ENCODE measurements at places on chromosomes 16 and 17.

GRCh38 chr16:600781-601180, 10.9 kb downstream of the RAB40C start:
- DNase-seq: no peak

DNA sequence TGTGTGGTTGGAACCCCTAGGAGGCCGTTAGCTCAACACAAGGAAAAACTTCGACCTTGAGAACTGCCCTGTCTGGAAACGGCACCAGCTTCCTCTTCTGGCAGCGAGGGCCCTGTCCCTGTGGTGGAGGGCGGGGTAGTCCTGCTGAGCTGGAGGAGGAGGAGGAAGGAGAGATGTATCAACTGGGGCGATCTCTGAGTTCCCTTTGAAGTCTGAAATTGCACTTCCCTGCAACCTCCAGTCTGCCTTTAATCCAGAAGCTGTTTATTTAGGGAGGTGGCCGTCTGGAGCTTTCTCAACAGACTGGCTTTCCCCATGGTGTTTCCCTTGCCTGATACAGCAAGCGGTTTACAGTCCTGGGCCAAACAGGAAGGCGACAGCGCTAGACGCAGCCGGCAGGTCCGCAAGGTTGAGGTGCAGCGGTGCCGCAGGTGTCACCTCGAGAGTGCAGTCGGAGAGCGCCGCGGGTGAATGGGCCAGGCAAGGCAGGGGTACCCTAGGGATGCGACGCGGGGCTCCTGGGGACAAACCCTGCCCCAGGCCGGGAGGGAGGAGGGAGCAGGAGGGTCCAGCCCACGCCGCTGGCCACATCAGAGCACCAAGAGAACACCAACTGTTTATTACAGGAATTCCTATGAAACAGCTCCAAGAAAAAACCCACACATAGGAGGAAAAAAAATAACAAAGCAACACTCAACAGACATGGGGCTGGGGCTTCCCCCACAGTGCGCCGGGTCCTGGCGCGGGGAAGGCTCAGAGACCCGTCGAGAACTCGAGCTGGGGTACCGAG, 11.4 kb upstream of the MRPS23 start:
- peak; percentile 77 for DNase-seq

DNA sequence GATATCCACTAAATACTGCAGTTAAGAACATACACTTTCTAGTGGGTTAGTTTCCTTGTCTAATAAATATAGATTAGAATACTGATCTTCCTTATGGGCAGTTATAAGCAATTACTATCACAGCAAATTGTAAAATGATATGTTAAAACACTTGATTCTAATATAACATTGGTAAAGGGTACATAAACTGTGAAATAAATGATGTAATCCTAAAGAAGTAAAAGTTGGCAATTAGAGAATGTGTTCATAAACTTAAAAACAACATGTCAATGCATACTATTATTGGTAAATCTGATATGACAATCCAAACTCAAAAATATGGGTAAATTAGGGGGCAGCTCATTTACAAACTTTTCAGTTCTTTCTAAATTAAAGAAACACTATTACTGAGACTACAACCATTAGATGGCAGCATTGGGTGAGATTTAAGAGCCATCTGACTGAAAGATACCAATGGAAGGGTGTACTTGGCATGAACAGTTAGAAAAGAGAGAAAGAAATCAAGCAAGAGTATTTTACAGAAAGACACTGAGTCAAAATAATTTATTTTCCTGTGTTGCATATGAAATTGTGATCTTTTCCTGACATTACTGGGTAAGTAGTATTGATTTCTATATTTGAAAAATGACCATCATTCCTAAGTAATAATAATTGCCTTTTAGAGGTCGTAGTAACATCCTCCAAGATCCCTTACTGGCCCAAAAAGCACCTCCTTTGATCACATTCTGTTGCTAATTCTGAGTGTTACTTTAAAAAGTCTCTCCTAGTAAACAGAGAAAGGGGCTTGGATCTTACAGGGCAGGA, 119.6 kb downstream of the SPAG9 start:
- peak; percentile 61 for DNase-seq

- no peak for DNase-seq
Measured at GRCh38 chr17:2178798-2179501, 124.0 kb downstream of the HIC1 start.

DNA sequence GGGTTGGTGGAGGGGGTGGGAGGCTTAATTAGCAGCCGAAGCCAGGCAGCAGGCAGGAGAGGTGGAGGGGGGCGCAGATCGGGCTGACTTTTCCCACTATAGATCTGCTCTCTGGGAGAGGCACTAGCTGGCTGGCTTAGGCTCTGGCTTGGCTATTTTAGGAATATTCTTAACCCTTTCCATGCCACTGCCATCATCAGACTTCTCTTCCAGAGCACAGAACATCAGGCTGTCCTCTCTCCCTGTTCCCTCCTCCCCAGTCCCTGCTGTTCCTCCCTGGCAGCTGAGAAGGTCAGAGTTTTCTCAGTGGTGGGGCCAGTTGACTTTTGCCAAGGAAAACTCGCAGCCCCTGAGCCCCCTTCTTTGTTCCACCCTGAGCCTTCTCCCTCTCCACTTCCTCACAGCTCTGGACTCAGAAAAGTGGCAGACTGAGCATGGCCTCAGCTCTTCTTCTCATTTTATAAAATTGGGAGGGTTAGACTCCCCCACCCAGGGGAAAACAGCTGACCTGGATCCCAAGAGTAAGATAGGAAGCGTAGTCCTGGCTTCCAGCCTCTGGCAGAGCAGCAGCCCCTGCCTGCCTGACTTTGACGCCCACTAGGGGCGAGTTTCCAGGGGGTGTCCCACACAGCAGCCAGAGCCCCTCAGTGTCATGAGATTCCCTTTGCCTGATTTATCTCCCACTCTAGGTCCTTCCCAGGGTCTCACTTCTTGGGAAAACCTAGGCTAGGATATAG, 9.9 kb upstream of the C1QL1 start:
- no peak for DNase-seq

GRCh38 chr17:2542456-2542855, 30.8 kb upstream of the METTL16 start:
- DNase-seq: no peak

GRCh38 chr16:73053364-73054124, 5.6 kb upstream of the ZFHX3 start:
- DNase-seq: peak; percentile 72

- no peak for DNase-seq
Measured at GRCh38 chr16:14337303-14338191, 266.4 kb downstream of the MRTFB start.

DNA sequence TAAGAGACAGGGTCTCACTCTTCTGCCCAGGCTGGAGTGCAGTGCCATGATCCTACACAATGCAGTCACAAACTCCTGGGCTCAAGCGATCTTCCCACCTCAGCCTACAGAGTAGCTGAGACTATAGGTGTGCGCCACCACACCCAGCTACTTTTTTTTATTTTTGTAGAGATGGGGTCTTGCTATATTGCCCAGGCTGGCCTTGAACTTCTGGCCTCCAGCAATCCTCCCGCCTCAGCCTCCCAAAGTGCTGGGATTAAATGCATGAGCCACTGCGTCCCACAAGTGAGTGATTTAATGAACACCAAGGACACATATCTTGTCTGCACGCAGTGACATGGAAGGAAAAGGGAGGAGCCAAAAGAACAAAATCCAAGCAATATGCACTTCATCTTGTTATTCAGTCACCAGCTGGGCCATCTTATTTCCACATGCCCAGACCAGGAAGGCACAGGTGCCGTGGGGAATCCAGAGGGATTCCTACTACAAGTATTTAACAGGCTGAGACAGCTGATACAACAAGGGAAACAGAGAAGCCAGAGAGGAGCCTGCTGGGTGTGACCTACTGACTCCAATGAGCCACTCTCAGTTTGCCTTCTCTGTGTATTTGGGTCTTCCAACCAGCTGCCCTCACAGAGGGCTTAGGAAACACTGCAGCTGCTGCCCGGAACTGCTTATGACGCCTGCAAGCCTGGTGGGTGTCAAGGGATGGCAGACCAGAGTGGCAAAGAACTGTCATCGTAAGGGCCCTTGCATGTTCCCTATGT, 17.0 kb downstream of the LSM12 start:
- no peak for DNase-seq

DNA sequence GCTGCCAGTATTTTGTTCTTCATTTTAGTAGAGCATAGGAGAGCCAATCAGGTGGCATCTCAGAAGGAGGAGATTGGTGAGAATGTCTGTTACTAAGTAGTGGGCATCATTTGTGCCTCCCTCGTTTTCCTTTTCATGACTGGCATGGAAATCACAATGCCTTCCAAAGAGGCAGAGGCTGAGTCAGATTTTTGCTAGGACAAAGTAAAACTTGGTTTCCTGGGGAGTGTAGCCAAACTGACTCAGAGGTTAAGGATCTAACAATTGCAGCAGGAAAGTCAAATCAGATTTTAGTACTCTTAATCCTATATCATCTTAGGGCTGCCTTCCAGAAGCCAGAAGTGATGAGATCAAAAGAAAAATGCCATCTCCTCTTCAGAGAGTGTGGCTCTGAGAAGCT, 138.7 kb downstream of the ANKFN1 start:
- DNase-seq: peak; percentile 87

GRCh38 chr17:72381597-72382397, 261.0 kb downstream of the SOX9 start:
- no peak for DNase-seq

GRCh38 chr17:41103896-41104295, 1.3 kb upstream of the KRTAP4-9 start:
- no peak for DNase-seq

- DNase-seq: no peak
Measured at GRCh38 chr16:57677622-57678369, 9.7 kb downstream of the ADGRG3 start.

DNA sequence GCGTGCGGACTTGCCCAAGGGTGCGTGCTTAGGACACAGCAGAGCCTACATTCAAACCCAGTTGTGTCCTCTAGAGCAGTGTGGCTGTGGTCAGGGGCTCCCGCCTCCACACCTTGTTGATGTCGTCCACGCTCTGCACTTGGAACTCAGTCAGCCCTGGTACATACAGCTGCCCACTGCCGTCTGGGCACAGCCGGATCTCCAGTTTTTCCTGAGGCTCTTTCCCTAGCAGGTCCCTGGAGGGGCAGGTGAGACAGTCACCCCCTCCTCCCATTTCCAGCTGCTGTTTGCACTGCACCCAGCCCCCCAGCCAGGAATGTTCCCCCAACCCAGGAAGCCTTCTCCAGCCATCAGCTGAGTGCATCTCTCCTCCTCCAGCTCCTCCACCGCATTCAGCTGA, 25.7 kb downstream of the KATNB1 start:
- DNase-seq: no peak

DNA sequence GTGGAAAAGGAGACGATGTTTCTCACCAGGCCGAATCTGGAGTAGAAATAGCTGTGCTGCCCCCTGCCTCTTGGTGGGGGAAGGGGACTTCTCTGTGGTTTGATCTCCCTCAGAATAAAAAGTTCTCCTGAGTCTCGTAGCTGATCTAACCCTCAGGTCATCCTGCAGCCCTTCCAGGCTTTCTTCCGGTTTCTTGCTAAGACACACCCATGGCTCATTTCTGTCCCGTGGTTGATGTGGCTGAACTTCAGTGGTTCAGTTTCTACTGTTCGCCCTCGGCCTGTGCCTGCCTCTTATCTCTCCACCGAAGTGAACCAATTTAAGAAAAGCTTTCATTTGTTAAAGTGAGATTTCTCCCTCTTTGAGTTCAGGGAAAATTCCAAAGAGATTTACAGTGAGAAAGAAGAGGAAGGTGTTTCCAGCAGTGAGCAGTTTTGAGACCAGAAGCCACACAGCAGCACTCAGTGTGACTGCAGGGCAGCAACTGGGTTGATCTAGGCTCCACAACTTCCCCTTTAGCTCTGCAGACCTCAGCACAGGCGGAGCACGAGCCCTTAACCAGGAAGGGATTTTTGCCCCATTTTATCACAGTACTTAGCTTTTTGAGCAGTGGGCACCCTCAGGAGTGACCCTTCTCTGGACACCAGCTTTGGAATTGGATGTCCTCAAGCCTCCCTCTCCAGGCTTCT, 34.9 kb upstream of the CACNG5 start:
- no peak for DNase-seq

DNA sequence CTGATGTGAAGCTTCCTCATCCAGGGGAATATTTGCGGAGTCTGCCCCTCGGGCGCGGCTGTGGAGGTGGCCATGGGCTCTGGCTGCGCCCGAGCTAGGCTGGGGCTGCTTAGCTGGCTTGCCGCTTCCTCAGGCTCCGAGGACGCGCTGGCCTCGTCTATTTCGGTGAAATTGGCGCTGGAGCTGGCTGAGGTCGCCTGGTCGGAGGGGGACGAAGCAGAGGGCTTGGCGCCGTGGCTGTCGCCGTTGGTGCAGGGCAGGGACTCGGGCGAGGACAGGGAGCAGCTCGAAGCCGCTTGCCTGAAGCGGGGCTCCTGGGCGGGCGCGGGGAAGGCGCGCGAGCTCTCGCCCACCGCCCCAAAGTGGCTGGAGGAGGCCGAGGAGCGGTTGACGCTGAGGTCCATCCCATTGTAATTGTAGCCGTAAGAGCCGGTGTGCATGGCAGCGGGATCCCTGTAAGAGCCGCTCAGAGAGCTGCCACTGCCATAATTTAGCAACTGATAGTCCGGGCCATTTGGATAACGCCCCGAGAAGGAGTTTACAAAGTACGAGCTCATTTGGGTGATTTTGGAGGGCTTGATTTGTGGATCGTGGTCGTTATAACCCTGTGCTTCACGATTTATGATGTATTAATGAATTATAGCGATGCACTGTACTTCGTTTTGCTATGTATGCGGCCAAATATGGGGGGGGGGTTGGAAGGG, at the start of gene HOXB5:
Gene HOXB5, minus strand, starts transcription at position 654 of the 704 bp plus-strand sequence. Its CDS starts 97 bp downstream, at position 557.
- DNase-seq: peak; percentile 45

DNA sequence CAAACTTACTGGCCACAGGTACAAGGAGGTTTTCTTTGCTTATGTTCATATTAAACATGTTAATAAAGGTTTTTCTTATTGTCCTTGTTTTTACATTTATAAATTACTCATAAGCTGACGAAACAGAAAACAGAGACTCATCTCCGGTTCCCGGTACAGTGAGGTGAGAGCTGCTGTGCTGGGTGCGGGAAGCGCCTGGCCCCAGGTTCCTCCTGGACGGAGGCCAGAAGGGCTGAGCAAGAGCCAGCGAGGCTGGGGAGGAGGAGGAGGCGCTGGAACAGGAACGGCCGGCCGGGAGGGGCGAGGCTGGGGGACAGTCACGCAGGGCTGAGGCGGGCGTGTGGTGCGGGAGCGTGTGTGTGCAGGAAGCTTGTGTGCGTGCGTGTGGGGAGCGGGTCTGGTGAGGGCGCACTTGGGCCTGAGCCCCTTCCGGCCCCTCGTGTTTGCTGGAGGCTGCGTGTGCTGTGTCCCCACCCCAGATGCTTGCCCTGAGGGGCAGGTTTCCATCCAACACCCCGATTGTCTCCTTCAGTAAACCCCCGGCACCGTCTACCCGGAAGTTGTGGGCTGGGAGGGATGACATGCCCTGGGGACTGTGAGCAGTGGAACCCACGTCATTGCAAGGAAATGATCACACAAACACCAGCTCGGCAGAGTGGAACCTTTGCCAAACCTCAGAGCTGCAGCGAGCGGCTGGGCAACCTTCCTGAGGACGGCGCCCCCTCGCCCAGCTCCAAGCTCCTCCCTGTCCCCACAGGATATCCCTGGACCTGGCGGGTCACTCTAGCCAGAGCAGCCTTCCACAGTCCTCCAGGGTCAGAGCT, 19.5 kb downstream of the CD7 start:
- DNase-seq: peak; percentile 95

DNA sequence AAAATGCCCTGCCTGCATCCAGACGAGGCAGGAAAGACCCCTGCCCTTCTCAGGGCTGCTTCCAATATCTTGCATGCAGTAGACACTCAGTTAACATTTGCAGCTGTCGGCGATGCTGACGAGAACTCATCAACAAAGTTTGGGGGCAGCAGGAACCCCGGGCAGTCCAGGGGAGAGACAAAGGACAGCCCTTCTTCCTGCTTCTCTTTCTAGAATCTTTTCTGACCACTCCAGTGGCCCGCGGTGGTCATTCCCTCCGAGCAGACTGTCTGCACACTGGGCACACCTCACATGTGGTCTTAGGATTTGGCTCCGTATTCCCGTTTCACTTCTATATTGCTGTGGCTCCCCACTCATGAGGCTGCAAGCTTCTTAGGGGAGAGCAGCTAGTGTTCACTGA, 31.0 kb upstream of the MFSD6L start:
- no peak for DNase-seq

All from kidney tubule cell (primary cell).